ENCODE measurements at places on chromosomes 2 and 18.

DNA sequence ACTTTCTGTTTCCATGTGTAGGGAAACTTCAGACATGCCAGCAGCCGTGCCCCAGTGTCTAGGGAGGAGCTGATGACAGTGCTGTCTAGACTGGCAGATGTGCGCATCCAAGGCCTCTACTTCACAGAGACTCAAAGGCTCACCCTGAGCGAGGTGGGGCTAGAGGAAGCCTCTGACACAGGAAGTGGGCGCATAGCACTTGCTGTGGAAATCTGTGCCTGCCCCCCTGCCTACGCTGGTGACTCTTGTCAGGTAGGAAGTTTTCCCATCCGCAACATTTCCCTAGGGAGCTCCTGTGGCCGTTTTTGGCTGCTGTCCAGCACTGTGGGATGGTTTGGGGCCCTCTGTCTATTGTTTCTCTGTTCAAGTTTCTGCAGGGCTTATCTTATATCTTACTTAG, 143.1 kb upstream of the TTC39C start:
- DNase-seq: no peak

GRCh38 chr2:196681510-196681909, 42.0 kb downstream of the CCDC150 start:
- DNase-seq: no peak

GRCh38 chr2:191318037-191318728, 73.0 kb downstream of the MYO1B start:
- no peak for DNase-seq

- DNase-seq: no peak
These were observed 136.8 kb downstream of the MEP1B start for GRCh38 chr18:32326450-32327308.

GRCh38 chr2:217060951-217061547, 201.2 kb upstream of the TNP1 start:
- no peak for DNase-seq

DNA sequence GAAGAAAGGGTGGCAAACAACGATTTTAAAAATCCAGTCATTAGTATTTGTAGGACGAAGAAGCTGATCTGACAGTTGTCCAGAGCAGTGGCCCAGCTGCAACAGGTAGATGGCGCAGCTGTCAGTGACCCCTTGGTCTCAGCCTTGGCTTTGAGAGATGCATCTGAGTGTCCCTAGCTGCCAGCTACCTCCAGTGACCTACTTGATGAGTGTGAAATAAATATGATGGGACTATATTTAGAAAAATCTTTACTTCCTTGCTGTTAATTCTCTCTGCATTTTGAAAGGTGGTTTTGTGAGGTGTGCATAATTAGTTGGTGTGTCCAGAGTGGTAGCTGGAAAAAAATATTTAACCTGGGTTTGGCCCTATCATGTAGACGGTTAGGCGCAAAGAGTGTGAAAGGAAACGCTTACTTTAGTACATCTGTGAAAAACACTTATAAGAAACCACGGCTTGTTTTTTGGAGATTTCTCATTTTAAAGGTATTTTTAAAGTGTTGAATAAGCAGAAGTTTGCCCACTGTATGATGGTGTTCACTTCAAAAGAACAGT, 963 bp downstream of the INPP1 start:
- DNase-seq: no peak

DNA sequence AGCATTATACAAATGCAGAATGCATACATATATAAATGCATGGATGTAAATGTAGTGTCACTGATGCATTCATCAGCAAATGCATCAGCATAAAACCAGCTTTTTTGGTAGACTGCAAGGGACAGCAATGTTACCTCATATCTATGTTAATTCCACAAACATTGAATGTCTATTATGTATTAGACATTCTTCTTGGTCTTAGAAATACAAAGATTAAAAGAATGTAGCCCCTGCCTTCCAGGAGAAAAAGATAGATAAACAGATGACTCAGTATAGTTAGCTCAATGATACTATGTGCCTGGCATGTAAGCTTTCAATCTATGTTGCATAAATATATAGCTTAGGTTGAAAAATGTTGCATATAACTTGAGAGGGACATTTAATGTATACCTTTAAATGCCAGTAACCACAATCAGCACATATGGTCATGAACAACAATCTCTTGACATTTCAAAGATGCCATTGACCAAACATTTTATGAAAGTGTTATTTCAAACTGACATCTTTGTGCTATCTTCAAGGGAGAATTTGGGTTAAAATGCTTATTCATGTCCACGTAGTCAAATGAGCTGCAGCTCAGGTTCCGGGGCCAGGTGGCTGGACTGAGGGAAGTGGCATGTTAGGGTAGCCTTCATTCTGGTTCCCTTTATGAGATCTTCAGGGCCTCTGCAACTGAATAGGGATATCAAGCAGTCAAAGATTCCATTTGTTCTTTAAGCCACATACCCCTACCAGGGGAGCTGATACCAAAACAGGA, 45.2 kb upstream of the GCG start:
- DNase-seq: no peak

DNA sequence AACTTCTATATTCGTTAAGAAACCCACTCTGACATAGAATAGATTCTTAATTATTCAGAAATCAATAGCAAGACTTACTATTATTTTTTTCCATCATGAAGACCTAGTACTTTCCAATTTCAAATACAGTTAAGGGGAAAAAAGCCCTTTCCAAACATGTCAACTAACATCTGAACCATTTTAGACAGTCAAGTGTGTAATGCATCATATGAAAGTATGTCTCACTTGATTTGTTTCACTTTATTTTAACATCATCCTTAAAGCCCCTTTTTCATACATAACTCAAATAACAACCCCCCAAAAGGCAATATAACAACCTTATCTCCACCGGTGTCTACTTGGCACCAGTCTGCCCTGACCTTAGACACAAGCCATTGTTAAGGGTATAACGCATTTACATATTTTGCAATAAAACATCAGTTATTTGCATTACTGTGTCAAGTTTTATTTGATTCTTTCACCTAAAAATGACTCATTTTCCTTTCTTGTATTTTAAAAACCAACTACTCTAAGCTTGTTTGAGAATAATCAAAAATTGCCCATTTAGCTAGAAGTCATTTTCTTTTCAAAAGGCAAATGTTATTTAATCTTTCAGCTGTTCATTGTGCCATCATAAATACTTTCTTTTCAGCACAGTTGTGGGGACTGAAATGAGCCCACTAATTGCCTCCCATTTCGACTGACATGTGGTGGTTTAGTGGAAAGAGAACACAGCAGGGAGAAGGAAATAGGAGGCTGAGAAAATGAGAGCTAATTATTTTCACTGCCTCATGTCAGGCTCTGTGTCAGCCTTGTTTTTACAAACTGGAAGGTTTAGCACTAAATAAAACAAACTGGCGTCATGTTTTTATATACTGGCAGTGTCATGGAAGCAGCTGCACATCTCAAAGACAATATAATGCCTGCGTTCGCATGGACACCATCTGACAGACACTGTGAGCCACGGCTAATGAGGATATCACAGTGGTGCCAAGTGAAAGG, 104.7 kb upstream of the CDCA7 start:
- DNase-seq: no peak

DNA sequence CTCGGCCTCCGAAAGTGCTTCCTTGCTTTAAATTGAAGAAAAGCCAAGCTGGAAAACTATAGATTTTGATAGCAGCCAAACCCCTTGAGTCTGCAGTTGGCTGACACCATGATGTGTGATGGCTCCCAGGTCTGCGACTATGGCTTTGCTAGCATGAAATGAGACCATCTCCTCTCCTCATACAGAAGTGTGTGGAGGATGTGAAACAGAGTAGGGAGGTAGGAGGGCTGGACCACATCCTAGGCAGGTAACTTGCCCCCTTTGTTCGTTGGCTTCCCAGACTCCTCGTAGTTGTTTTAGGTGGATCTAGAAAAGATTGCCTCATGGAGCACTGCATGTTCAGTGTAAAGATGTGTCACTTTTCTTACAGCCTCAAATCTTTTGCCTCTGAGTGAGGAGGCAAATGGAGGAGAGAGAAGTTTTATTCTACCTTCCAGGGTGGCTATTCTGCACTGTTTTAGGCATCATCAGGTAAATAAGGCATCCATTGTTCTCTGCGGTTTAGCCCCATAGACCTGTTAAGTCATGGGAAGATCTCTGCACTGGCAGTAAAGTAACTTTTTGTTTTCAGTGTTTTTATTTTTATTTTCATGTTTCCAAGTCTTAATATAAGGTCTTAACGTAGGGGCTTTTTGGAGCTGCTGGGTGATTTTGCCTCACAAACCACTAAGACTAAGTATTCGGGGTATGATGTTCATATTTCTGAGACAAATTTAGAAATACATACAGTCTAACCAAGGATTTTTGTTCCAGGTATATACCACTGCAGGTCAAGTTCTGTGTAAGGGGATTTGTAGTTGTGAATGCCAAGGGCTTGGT, 40.1 kb downstream of the MGAT5 start:
- DNase-seq: no peak

GRCh38 chr2:75403991-75404428, 156.7 kb downstream of the EVA1A start:
- no peak for DNase-seq

DNA sequence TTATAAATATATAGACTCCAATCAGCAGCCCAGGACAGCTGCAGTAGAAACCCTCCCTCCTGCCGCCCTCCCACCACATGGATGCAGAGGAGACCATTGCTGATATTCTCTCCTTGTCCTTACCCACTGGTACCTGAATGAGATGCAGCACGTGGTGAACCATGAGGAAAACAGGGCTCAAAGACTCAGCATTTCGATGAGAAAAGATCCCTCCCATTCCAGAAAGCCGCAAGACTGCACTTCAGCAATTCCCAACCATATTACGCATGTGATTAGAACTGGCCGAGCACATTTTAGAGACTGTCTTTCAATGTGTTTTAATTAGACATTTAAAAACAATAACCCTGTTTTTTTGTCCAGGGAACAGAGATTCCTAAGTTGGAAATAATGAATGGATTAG, 125.5 kb downstream of the NRP2 start:
- DNase-seq: no peak

GRCh38 chr2:54366487-54367280, 89.4 kb upstream of the SPTBN1 start:
- DNase-seq: no peak

DNA sequence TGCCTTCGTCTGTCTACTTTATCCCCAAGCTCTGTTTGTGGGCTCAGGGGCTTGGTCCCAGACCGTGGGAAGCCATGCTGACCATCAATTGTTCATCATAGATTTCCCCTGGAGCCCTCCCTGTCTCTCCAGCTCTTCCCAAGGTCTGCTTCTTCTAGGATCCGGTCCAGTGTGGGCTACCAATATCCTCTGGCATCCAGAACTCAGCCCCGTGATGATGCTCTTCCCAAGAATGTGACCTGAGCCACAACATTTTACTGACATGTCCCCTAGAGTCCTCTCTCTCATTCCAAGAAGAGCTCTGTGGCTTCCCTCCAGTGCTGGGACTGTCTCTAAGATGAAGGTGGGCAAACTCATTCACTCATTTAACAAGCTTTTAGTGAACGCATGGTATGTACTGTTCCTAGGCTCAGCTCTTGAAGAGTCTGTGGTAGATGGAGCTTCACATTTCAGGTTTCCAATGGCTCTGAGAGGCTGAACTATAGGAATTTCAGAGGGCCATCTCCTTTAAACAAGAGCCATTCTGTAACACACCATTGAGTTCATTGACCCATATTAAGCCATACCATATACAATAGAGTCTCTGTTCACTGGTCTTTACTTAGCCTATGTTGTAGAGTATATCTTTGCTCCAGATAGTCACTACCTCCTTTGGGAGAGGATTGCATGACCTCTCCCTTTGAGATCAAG, 142.0 kb upstream of the APCDD1 start:
- DNase-seq: no peak

GRCh38 chr2:3138621-3139020, 239.0 kb downstream of the EIPR1 start:
- DNase-seq: no peak

GRCh38 chr2:104656571-104657163, 197.2 kb upstream of the POU3F3 start:
- DNase-seq: no peak

GRCh38 chr2:181178823-181179412, 198.5 kb downstream of the UBE2E3 start:
- DNase-seq: no peak

GRCh38 chr2:58237741-58238140, 3.4 kb downstream of the FANCL start:
- DNase-seq: no peak

DNA sequence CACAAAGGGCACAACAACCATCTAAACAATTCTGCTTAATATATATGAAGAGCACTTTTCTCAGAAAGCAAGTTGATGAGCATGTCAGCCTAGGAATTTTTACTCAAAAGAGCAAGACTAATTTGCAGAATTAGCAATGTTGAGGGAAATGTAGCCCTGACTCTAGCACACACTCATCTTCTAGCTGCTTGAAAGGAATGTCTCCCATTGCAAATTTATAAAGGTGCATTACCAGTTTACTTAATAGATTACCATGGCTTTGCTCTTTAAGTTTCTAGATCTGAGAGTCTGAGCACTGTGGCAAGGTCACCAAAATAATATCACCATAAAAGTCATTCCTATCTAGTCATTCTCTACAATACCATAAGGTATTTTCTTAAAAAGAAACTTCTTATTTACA, 40.8 kb downstream of the USP40 start:
- DNase-seq: no peak

GRCh38 chr2:68214381-68214780, 38.0 kb downstream of the PPP3R1 start:
- no peak for DNase-seq

DNA sequence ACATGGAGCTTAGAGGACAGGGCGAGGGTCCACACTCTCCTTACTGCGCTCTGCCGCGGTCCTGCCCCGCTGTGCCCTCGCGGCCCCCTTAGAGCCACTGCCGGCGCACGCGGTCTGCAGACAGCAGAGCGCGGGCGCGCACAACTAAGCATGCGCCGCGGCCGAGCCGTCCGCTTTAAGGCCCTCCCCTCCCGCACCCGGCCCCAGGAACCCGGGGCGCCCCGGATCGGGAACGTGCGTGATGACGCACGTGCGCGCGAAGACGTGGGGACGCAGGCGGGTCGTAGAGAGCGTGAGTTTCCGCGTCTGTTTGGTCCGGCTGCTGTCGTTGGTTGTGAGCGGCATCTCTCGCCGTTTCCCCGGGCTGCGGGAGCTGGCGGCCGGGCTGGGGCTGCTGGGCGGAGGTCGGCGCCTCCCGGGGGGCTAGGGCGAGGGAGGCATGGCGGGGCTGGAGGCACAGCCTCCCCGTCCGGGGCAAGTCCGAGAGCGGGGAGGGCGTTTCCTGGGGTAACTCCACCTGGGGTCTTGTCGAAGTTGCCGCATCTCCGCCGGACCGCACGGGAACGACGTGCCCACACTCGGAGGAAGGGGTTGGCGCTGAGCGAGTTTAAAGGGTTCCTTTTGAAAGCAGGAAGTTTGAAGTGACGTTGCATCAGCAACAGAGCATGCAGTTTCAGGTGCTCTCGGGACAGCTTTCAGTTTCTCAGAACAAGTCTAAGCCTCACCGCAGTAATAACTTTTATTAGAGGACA, at the start of gene RHBDD1:
RHBDD1 (plus strand) TSS at position 259 of the 752 bp plus-strand sequence. CDS start 28,640 bp downstream, outside the sequence.
- peak; percentile 91 for DNase-seq

GRCh38 chr2:141506135-141506534, 624.7 kb downstream of the LRP1B start:
- no peak for DNase-seq

DNA sequence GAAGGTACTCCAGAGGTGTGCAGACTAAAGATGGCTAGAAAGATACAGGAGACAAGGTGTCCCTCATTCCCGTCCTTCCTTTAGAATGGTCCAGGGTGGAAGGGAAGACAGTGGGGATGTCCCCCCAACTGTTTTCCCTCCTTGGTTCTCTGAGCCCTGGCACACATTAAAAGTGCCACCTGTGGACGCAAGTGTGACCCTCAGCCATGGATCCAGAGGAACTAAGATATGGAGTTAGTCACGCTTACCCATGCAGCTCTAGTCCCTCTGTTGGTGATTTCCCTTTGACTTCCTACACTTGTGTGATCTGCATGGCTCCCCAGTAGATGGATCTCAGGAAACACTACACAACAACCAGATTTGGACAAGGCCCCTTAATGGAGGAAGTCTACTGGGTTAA, 113.1 kb upstream of the SRD5A2 start:
- DNase-seq: no peak
